ENCODE measurements at places on chromosomes 2 and 18.

- no peak overlapping the region for H3K27ac ChIP-seq
- H3K27me3 ChIP-seq = no peaks in the 10 kb centered on the region
- DNase-seq = no peak
Measured at GRCh38 chr2:103327966-103328365, 566.1 kb downstream of the TMEM182 start.

GRCh38 chr2:208097801-208098200, 26.5 kb downstream of the CRYGD start:
- no peak overlapping the region for H3K27ac ChIP-seq
- no peaks in the 10 kb centered on the region for H3K27me3 ChIP-seq
- no peak for DNase-seq

GRCh38 chr18:38688416-38688815, 1122.8 kb upstream of the CELF4 start:
- no peak overlapping the region for H3K4me3 ChIP-seq
- DNase-seq = no peak
- no peaks in the 10 kb centered on the region for H3K27me3 ChIP-seq
- H3K27ac ChIP-seq = no peak overlapping the region
- H3K4me1 ChIP-seq = no peaks in the 10 kb centered on the region

DNA sequence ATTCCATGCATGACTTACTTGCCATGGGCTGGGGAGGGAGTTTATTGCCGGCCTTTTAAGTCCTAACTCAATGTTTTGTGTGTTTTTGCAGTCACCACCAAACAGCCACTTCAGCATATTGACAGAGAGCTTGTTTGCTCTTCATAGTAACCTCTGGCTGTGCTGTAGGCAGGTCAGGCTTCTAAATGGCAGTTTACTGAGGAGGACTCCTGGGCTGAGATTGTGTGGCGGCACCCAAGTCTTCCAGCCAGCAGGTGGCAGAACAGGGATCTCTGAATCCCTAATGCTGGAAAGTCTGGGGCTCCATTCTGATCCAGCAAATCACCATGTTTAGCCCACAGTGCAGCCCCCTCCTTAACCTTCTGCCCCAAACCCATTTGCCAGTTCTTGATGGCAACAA, 121.2 kb downstream of the CAPN13 start:
- no peak overlapping the region for H3K4me3 ChIP-seq
- no peaks in the 10 kb centered on the region for H3K27me3 ChIP-seq
- H3K36me3 ChIP-seq = no peaks in the 10 kb centered on the region
- H3K4me1 ChIP-seq = no peaks in the 10 kb centered on the region
- no peak overlapping the region for H3K27ac ChIP-seq

DNA sequence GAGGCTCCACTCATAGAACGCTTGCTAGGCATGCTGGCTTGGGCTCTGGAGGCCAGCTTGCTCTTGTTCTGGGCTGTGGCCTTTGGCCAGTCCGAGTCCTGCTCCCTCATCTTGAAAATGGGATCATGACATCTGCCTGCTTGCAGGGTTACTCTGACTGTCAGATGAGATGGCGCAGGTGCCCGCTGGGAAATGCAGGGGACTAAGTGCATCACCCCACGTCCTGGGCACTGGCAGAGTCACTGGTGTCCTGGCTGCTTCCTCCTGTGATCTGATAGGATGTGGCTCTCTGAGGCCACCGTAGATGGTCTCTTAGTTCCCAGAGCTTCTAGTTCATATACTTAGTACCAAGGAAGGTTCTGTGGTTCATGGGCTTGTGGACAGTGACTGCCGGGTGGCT, 18.5 kb downstream of the LDLRAD4 start:
- H3K27me3 ChIP-seq = no peaks in the 10 kb centered on the region
- DNase-seq = no peak
- no peaks in the 10 kb centered on the region for H3K4me1 ChIP-seq
- no peak overlapping the region for H3K4me3 ChIP-seq
- H3K27ac ChIP-seq = no peak overlapping the region
- H3K36me3 ChIP-seq = no peaks in the 10 kb centered on the region

DNA sequence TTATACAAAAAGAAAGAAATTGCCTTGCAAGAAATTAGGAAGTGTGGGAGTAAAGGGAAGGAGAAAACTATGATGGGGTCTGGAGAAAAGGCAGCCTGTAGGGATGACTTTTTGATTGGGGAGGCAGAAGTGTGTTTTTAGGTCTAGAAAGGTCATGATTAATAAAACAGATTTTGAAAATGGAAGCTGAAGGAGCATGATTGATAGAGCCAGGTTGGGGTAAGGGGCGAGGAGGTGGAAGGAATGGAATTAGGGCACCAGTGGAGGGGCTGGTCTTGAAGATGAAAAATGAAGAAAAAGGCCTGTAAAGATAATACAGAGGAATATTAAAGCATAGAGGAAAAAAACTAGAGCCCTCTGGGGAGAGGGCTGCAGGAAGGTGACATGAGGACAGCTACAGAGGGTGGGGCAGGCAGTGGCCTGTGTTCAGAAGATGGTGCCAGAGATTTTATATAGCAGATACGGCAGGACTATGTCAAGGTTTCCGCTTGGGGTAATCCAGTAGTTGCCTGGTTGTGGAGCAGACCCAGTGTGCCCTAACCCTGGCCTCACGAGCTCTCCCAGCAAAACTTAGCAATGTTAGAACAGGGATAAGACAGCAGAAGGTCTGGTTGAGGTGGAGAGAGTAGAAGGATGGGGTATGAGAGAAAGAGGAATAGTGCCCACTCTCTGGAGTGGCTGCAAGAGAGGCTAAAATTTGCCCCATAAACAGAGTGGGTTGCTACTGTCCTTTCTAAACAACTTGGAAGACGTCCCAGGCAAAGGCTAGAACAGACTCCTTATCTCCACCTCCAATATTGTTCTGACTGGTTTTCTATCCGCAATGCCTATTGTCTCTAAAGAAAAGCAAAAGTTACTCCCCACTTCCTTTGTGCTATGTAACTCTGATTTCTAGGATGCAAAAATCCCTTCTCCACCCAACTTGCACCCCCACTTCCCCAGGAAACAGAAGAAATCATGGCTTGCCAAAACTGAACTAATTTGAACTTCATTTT, 287.3 kb downstream of the AGPS start:
- H3K27ac ChIP-seq = no peak overlapping the region
- H3K36me3 ChIP-seq = no peaks in the 10 kb centered on the region
- DNase-seq = no peak
- no peaks in the 10 kb centered on the region for H3K27me3 ChIP-seq
- H3K4me1 ChIP-seq = no peaks in the 10 kb centered on the region
- H3K4me3 ChIP-seq = no peak overlapping the region

- no peak overlapping the region for H3K4me3 ChIP-seq
- no peaks in the 10 kb centered on the region for H3K4me1 ChIP-seq
- H3K36me3 ChIP-seq = no peaks in the 10 kb centered on the region
- no peaks in the 10 kb centered on the region for H3K27me3 ChIP-seq
- no peak for DNase-seq
Measured at GRCh38 chr2:101040761-101041160, 38.7 kb downstream of the RPL31 start.

DNA sequence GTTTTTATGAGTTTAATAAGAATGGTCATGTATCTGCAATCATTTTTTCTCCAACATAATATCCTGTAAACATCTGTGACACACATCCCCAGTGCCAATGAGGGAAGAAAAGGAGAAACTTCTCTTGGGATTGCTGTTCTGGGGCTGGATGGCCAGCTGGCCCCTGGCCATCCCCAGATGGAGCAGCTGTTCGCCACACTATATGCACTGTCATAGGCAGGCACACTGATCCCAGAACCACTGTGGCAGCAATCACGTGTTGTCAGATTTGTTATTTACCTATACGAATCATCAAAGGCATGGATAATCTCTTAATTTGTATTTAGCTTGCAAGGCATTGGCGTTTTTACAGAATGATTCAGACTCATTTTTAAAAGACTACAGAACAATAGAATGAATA, 167.6 kb upstream of the ACAA2 start:
- H3K4me3 ChIP-seq = no peak overlapping the region
- no peaks in the 10 kb centered on the region for H3K4me1 ChIP-seq
- no peak for DNase-seq

GRCh38 chr2:153967248-153967973, 95.7 kb downstream of the GALNT13 start:
- no peaks in the 10 kb centered on the region for H3K36me3 ChIP-seq
- H3K27me3 ChIP-seq = no peaks in the 10 kb centered on the region
- no peak for DNase-seq
- no peaks in the 10 kb centered on the region for H3K4me1 ChIP-seq
- H3K27ac ChIP-seq = no peak overlapping the region

- H3K4me1 ChIP-seq = no peaks in the 10 kb centered on the region
- no peak overlapping the region for H3K27ac ChIP-seq
- H3K36me3 ChIP-seq = peaks cover 77% of the 10 kb centered on the region
- no peak for DNase-seq
- H3K4me3 ChIP-seq = no peak overlapping the region
Measured at GRCh38 chr2:117952701-117953100, 61.2 kb downstream of the CCDC93 start.

DNA sequence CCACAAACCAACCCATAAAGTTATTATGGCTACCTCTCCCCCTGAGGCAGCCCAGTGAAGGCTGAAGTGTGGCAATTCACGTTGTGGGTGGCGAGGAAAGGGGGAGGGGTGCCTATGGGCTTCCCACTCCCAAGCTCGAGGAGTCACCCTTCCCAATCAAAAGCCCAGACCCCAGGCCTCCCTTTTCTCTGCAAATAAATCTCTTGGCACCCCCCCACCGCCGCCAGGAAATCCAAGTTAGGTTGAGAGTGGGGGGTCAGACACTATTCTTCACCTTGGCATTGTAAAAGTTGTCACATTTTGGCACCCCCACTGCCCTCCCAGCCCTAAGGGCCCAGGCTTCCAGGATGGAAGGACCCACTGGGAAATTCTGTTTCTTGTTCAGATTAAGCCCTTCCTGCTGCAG, 6.9 kb downstream of the ANKRD53 start:
- DNase-seq = no peak
- H3K4me1 ChIP-seq = peaks cover 8% of the 10 kb centered on the region
- no peak overlapping the region for H3K4me3 ChIP-seq

DNA sequence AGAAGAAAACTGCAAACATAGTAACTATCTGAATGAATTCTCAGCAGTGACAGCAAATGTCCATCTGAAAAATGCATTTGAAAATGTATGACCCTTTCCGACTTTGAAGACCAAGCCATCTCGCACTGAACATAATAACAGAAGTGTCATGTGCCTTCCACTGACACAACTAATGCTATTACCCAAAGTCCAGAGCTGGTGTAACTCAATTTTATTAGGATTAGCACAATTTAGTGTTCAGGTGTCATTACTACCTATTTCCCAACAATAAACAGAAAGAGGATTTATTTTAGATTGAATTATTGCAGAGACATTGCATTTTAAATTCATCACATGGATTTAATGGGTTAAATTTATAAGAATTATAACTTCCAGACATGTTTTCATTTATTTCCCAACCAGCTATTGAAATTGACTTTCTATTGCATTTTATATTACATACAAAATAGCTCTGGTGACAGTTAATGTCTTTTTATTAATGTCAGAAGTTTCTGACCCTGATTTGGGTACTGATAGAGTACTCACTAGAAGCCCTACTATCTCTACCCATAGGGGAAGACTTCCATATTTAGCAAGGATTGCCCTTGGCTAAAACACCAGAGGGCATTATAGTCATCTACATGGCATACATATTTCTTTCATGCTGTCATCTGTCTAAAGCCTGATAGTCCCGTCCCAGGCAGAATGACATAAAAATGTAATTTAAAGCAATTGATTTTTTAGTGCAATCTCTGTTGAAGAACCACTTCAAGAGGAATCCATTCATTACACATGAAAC, 7.0 kb upstream of the STK39 start:
- no peak overlapping the region for H3K4me3 ChIP-seq
- no peak for DNase-seq
- no peaks in the 10 kb centered on the region for H3K4me1 ChIP-seq
- H3K27me3 ChIP-seq = no peaks in the 10 kb centered on the region
- no peaks in the 10 kb centered on the region for H3K36me3 ChIP-seq

DNA sequence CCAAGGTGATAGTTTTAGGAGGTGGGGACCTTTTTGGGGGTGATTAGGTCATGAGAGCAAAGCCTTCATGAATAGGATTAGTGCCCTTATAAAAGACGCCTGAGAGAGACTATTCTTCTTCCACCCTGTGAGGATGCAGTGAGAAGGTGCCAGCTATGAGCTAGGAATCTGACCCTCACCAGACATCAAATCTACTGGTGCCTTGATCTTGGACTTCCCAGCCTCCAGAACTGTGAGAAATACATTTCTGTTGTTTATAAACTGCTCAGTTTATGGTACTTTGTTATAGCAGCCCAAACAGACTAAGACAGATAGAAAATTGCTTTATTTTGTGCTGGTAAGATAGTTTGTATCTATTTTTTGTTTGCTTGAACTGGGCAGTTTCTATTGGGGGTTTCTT, 40.1 kb downstream of the PHLPP1 start:
- no peak overlapping the region for H3K27ac ChIP-seq
- no peak for DNase-seq
- no peaks in the 10 kb centered on the region for H3K4me1 ChIP-seq
- H3K36me3 ChIP-seq = no peaks in the 10 kb centered on the region

DNA sequence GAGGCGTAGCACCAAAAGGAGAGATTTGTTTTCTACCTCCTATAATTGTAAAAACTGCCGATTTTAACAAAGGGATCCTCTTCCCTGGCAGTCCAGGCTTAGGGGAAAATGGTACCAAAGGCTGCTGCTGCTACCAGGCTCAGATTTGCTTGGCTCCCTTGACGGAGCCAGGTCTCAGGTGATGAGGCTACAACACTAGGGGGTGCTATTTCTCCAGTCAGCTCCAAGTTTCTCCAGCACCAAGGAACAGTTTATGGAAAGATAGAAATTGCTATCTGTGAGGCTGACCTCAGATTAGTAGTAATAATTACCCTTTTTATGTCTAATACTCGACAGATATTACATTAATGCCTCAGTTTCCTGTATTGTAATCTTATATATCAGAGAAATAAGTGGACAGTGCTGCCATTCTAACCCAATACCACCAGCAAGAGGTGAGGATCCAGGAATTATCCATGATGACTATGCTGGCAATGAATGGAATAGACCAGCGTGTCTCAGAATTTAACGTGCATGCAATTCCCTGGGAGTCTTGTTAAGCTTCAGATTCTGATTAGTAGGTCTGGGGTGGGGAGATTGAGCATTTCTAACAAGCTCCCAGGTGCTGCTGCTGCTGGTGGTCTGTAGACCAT, 111.3 kb downstream of the ESCO1 start:
- H3K27me3 ChIP-seq = no peaks in the 10 kb centered on the region
- no peaks in the 10 kb centered on the region for H3K36me3 ChIP-seq
- no peaks in the 10 kb centered on the region for H3K4me1 ChIP-seq
- H3K4me3 ChIP-seq = no peak overlapping the region

DNA sequence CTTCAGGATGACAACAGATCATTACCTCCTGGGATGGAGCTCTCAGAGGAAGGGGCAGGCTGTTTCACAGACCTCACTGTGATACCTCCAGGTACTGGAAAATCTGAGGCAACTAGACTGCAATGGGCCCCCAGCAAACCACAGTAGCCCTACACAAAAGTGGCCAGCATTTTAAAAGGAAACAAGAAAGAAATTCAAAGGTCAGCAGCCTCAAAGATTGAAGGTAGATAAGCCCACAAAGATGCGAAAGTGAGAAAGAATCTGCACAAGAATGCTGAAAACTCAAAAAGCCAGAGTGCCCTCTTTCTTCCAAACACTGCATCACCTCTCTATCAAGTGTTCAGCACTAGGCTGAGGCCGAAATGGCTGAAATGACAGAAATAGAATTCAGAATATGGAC, 499.5 kb upstream of the CHAC2 start:
- no peak overlapping the region for H3K27ac ChIP-seq
- no peak for DNase-seq
- H3K36me3 ChIP-seq = no peaks in the 10 kb centered on the region
- no peaks in the 10 kb centered on the region for H3K27me3 ChIP-seq

- no peak for DNase-seq
- no peaks in the 10 kb centered on the region for H3K4me1 ChIP-seq
- H3K36me3 ChIP-seq = no peaks in the 10 kb centered on the region
- H3K27ac ChIP-seq = no peak overlapping the region
- H3K27me3 ChIP-seq = no peaks in the 10 kb centered on the region
Measured at GRCh38 chr2:185404578-185404977, 334.0 kb upstream of the FSIP2 start.
